ENCODE measurements at places on chromosomes 13 and 19. TPM values are rescaled to one million over a fixed set of nuclear protein-coding genes. Genes with fewer than 3 reads are reported as not detected.

CARM1 gene
- total RNA-seq, result 26.0 TPM

ZNF439 gene
- total RNA-seq, result 43.2 TPM

FAAP24 gene
- 1.7 TPM for total RNA-seq

ATP4A gene
- total RNA-seq, result not detected

GNA15 gene
- total RNA-seq, result 0.73 TPM

PABPC3 gene
- 0.27 TPM for total RNA-seq

PCP2 gene
- 1.00 TPM for total RNA-seq
